Chondrocyte (in vitro differentiated cells): ENCODE measurements at places on chromosomes 16 and 17. TPM values are rescaled to one million over a fixed set of nuclear protein-coding genes. Genes with fewer than 3 reads are reported as not detected.

Gene MYO1C
- total RNA-seq = 216 to 329 TPM (median 329 TPM) in 3 replicates

Gene KREMEN2
- total RNA-seq = not detected in 3 replicates

Gene USP6
- 0.10 to 0.15 TPM (median 0.12 TPM) in 3 replicates for total RNA-seq

Gene NUDT16L1
- 20.4 to 27.4 TPM (median 22.9 TPM) in 3 replicates for total RNA-seq

Gene GRIN2A
- total RNA-seq = not detected in 3 replicates

Gene FGF11
- total RNA-seq = 5.0 to 6.0 TPM (median 5.1 TPM) in 3 replicates

Gene PPP1R1B
- total RNA-seq = 0.12 to 0.75 TPM in 2 of 3 replicates, not detected in the other

Gene OR4D1
- not detected in 3 replicates for total RNA-seq

Gene MSLN
- 0.41 TPM in 1 of 3 replicates, not detected in the others for total RNA-seq

Gene ZNF469
- 19.0 to 62.8 TPM (median 60.5 TPM) in 3 replicates for total RNA-seq

DNA sequence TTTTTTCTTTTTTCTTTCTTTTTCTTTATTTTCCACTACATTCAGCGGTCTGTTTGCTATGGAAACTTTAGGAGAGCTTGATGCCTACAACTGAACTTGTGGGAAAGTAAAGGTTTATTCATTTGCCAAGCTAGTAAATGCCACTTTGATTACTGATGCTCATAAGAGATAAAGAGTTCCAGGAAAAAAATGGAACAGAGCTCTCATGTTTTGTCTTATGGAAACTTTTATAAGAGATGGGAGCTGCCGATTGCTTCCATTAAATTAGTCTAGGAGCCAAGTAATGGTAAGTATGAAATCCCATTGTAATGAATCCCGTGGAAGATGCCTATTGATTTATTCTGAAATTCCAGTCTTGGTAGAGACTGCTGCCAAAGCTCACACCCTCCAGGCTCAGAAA lies 7.1 kb downstream of the ANKFN1 start:
- DNase-seq = no peak

DNA sequence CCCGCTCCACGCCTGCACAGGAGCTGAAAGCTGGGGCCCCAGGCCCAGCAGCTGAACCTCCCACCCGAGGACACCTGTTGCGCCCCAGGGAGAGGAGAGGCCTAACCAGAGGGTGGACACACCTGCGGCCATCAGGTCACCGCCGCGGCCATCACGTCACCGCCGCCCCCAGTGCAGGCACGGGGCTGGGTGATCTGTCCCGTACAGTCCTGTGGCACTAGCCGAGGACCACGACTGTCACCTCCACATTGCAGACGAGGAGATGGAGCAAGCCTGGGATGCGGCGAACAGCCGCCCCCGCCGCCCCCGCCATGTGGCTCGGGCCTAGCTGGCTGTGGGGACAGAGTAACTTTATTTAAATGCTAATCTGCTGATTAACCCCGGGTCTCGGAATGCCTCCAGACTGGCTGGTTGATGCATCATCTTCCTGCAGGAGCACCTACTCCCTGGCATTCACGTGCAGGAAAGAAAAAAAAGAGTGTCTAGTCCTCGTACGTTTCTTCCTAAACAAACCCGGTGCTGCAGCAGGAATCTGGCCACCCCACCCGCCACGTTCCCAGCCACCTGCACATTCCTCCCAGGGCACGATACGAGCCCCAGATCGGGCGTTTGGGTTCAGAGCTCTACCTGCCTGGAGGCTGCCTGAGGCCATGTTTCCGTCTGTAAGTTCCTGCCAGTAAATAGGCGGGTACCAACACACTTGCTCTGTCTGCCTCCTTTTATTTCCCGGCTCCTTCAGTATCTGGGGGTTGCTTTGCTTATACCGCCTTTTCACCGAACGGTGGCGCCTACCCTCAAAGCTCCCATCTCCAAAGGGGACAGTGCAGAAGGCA lies 29.9 kb downstream of the PIEZO1 start:
- DNase-seq = no peak

DNA sequence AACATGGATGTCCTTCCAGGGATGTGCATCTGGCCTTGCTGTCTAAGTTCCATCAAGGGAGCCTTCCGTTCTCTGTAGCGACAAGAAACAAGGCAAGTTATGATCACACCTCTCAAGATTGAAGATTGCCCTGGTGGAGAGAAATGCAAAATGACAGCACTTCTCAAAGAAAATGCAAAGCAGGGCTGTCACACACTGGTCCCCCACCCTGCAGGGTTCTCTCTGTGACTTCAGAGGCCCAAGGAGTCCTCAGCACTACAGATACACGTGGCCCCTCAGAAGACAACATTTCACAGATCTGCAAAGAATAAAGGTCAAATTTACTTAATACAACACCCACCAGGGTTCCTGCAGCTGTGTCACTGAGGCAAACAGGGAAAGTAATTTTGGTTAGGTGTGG lies 60.7 kb upstream of the TEX2 start:
- no peak for DNase-seq

DNA sequence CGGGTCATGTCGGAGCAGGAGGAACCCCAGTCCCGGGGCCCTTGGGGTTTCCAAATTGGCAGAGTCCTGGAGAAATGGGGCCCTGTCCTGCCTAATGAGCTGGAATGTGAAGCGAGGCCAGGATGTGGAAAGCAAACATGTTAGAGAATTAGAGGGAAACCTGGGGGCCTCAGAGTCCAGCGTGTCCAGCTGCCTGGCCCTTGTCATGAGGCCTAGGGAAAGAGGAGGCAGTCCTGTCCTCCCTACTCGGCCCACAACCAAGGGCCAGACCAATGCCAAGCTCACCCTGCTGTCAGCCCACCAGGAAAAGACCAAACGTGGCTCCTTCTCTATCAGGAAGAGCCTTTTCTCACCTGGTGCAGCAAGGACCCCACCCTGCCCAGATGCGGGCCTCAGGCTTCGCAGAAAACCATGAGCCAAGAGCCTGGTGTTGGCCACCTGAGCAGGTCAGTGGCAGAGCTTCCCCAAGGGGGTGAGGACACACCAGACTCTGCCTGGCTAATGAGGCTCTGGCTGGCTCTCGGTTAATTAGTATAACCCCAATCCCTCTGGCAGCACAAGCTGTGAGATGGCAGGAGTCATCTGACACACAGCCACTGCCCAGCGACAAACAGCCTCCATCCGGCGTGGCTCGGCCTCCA lies 10.1 kb downstream of the TEKT5 start:
- DNase-seq = no peak

DNA sequence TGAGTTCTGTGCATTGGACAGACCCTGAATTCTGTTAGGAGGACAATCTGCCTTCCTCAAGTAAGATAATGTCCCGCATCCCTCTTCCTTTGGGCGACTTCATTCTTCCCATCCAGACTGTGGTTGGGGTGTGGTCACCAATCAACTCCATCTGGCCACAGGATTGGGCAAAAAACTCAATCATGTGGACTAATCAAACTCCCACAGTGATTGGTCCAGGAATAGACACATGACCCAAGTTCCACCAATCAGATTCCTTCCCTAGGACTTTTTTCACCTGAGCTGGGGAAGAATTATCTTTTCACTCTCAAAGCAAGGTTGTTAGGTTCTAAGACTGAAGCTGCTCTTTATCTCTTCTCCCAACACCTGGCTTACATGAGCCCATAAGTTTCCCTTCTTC lies 13.2 kb upstream of the NKD1 start:
- DNase-seq = no peak

DNA sequence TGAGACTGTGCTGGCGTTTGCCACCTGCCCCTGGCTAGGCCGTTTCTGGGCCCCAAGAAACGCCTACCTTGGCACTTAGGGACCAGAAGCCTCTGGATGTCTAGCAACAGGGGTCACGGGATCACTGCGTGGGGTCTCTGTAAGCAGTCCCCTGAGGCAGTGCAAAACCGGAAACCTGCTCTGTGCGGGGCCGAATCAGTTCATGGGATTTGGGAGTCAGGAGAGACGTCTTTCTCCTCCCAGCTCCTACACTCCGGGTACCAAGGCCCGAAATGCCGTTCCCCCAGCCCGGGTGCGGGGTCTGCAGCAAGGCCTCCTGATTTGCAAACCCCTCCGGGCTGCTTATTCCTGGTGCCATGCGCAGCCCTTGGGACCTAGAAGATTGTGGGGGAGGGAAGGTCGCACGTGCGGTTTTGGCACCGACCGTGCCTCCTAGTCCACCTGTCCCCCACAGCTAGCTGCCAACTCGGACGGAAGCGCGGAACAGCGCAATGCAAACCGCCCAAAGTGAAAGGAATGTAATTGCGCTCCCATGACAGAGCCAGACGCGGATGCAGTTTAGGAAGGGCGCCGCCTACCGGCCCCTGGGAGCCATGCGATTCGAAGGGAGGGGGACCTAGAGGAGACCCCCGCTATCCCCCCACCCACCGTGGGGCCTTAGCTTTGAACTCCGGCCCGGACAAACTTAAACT lies 6.5 kb downstream of the IRX5 start:
- peak; percentile 72 for DNase-seq

DNA sequence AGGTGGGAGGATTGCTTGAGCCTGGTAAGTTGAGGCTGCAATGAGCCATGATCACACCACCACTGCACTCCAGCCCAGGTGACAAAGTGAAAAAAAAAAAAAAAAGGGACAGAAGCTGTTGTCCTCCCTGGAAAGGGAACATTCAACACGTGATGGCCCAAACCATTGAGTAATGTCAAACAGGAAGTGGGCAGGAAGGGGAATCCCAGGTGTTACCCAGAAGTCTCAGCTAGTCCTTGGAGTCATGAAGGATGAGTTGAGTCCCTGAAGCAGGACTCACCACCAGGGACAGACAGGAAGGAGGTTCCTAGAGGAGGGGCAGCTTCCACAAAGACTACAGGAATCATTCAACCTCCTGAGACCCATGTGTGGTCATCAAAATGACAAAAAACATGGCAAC lies 19.8 kb upstream of the CMIP start:
- DNase-seq = no peak

DNA sequence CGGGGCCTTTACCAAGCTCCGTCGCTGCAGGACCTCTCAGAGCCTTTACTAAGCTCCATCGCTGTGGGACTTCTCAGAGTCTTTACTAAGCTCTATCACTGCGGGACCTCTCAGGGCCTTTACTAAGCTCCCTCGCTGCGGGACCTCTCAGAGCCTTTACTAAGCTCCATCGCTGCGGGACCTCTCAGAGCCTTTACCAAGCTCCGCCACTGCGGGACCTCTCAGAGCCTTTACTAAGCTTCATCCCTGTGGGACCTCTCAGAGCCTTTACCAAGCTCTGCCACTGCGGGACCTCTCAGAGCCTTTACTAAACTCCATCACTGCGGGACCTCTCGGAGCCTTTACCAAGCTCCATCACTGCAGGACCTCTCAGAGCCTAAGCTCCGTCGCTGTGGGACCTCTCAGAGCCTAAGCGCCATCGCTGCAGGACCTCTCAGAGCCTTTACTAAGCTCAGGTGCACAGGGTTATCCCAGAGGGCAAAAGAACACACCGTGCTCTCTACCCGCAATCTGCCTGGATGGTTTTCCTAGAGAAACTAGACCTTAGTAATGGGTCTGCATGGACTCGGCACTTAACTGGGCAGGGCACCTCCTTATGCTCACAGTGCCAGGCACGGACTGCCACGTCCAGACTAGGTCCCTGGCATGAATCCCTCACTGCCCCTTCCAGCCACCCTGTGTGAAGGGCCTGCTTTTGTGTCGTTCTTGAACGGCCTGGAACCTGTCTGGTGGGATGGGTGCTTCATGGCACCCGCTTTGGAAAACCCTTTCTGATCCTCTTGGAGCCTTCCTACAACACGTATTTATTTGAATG lies 69.2 kb upstream of the DOC2B start:
- DNase-seq = peak; percentile 44

DNA sequence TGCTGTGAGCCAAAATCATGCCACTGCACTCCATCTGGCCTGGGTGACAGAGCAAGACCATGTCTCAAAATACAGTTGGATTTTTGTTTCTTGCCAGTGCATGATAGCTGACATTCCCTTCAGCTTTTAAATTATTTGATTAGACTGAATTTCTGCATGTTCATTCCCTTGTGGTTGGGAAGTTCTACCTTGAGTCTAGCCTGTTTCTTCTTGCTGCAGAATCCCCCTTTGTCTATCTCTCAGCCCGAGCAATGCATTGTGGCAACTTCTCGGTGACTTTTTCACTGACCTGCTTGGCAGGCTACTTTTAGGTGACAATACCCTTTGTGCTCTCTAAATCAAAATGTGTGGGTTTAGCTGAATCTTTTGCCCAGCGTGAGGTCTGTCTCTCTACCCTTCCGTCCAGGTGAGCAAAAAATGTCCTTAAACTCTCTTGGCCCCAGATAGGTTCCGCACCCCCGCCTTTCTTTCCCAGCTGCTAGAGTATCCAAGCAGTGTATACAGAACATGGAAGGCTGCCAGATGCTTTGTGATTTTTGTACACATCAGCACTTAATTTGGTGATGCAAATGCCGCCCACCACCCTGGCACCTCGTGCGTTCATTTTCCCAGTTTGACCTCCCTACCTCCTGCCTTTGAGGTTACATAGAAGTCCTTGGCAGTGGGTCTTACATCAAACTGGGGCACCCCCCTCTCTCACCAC lies 130.2 kb downstream of the ABCC6 start:
- DNase-seq = no peak

- DNase-seq = no peak
Observed at GRCh38 chr17:37283414-37283961, 92.3 kb upstream of the C17orf78 start.

- DNase-seq = no peak
Observed at GRCh38 chr17:48724251-48725003, 1.4 kb downstream of the PRAC2 start.

DNA sequence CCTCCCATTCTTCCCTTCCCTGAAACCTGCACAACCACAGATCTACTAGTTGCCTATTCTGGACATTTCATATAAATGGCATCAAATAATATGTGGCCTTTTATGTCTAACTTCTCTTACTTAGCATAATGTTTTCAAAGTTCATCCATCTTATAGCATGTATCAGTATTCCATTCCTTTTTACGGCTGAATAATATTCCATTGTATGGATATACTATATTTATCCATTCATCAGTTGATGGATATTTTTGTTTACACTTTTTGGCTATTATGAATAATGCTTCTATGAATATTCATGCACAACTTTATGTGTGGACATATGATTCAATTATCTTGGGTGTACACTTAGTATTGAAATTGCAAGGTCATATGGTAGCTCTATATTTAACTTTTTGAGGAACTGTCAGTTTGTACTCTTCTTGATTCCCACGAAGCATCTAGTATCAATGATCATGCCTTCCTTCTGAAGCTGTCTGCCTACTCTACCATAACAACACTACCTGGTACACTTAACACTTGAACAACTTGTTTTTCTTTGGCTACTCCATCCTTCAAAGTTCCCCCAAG lies 12.7 kb upstream of the CHD3 start:
- DNase-seq = no peak

GRCh38 chr16:47371271-47372014 lies 89.4 kb downstream of the ITFG1 start:
- DNase-seq = no peak

- DNase-seq = no peak
Observed at GRCh38 chr16:87761060-87761459, 4.7 kb downstream of the KLHDC4 start.
